Fibroblast of mammary gland (primary cell): ENCODE measurements at places on chromosomes 12 and 14.

- no peak for DNase-seq
Observed at GRCh38 chr14:93464271-93464670, 33.5 kb downstream of the UNC79 start.

- DNase-seq = no peak
Observed at GRCh38 chr14:53956427-53957201, at the start of gene BMP4. BMP4 (minus strand) TSS chr14:53956825; CDS start chr14:53952222, 4,603 bp downstream.

DNA sequence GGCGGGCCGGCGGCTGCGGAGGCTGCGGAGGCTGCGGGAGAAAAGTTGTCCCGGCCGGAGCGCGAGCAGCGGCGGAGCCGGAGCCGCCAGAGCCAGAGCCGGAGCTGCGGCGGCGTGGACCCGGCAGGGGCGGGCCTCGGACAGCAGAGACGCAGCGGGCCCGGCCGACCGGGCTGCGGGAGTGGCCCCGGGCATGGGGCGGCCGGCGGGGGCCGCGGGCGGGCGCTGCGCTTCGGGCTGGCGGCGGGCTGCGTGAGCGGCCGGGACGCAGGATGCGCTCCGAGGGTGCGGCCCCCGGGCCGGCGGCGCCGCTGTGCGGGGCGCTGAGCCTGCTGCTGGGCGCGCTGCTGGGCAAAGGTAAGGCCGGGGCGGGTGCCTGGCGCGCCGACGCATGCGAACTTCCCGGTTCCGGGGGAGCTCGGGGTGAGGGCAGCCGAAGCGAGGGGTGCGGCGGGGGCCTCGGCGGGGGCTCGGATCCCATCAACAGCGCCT lies at the start of gene TMEM132C:
Gene TMEM132C (plus strand): TSS at position 40 of the 492 bp plus-strand sequence. CDS start 233 bp downstream, at position 273.
- DNase-seq = no peak

GRCh38 chr12:111221062-111222026 lies 147.6 kb downstream of the PHETA1 start:
- DNase-seq = no peak

- peak; percentile 63 for DNase-seq
Observed at GRCh38 chr14:102817942-102818940, 41.0 kb downstream of the TRAF3 start.

DNA sequence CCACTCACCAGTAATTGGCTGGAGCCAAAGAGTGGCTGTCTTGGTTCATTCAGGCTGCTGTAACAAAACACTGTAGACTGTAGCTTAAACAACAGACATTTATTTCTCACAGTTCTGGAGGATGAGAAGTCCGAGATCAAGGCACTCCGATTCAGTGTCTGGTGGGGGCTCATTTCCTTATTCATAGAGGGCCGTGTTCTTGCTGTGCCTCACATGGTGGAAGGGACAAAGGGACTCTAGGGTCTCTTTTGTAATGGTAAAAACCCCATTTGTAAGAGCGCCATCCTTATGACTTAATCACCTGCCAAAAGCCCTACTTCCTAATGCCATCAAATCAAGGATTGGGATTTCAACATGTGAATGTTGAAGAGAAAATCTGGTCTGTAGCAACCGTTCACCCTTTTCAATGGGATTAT lies 34.7 kb upstream of the CDKN3 start:
- no peak for DNase-seq

- no peak for DNase-seq
Observed at GRCh38 chr14:65104791-65105190, 2.5 kb upstream of the MAX start.

- no peak for DNase-seq
Observed at GRCh38 chr14:62301080-62301479, 538.9 kb downstream of the SNAPC1 start.

GRCh38 chr14:46140445-46140844 lies 511.1 kb downstream of the RPL10L start:
- no peak for DNase-seq

DNA sequence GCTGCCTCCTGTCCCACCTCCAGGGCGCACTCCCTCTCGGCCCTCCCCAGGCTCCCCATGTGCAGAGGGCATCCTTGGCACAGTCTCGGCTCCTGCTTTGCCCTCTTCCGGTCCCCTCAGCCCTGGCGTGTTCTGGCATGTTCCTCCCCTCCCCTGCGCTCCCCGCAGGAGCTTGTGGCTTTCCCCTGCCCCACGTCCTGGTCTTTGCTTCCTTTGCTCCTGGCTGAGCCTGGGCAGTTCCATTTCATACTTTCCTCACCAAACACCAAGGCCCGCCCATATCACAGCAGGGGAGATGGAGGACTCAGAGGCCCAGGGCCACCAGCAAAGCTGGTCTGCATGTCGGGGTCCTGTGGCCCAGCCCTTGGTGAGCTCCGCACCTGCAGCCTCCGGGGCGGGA lies 56.0 kb downstream of the FBRSL1 start:
- DNase-seq = no peak

- DNase-seq = no peak
Observed at GRCh38 chr12:47385653-47386052, 305.9 kb upstream of the AMIGO2 start.

DNA sequence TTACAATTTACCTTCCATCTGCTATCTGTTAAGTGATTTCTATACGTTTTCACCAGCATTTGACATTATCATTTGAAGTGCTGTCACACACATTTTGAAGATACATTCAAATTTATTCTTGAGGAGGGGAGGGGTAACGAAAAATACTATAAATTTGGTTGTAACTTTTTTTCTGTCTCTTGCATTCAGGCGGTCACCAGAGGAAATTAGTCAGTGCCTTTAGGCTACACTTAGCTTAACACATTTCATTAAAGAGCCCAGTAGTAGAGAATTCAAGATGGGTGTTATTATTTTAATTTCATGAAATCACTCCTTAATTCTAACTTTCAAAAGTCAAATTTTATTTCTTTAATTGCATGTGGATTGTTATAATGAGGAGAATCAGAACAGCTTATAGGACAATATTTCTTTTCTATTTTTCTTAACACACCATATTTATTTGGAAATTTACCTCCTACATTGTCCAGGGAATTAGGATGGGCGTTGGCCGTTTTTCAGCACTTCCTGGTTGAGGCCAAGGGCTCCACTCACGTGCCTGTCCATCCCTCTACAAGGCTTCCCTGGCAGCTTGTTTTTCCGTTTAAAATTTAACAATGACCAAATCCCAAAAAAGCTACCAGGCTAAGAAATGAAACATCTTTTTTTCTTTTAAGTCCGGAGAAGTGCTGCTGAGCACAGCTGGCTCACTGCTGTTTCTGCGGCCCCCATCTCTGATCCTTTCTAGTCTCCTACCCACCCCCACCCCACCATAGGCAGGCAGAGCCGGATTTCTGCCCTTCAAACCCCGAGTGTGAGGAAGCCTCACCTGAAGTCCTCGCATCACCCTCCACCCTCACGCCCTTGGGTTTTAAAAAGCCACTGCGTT lies 1.1 kb upstream of the FAR2 start:
- peak; percentile 64 for DNase-seq

DNA sequence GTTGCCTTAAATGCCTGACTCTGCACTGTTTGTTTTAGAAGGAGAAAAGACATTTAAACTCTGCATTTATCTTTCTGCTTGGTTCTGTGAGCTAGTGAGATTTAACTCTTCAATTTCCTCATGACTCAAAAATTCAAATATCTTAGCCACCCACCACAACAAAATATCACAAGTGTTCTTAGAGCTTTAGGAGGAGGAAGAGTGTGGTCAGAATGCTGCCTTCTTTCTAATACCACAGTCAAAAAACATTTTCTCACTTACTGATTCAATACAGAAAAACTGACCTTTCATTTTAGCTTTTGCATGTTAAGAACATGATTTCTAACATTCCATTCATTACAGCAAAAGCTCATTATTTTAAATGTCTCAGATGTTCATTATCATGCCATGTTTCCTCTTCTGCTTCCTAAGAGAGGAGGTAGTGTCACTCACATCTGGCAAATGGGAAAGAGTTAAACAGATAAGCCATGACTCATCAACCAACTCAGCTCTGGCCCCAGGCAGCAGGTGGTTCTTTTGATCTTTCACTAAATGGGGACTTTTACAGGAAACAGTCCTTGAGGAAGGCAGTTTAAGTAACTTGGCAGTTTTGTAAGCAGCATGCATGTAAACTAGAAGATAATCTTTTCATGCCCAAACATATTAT lies 56.4 kb upstream of the RNU6-8 start:
- peak; percentile 54 for DNase-seq
